Hepatic stellate cell (primary cell): ENCODE measurements at places on chromosomes 13 and 19.

GRCh38 chr13:76878043-76878442 is 8.2 kb downstream of the KCTD12 start:
- DNase-seq: no peak

GRCh38 chr19:17471410-17472125 is 1.2 kb downstream of the SLC27A1 start:
- DNase-seq: no peak

GRCh38 chr13:91313103-91313502 is 34.4 kb upstream of the MIR17HG start:
- DNase-seq: peak; percentile 2

DNA sequence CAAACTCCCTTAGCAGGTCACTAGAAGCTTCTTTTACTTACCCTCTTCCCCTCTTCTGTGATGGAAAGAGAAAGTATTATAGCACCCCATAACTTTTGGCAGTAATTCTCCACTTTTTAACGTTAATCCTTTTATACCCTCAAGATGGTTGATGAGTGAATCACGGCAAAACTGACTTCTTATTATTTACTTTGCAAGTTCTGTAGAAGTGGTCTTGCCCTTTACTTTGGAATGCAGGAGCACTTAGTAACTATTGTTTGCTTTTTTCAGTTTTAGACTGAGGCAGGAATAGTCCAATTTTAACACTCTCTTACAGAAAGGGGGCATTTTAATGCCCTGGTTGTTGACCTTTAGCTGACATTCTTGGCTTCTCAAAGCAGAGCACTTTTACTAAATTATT is 260.1 kb downstream of the LMO7 start:
- no peak for DNase-seq

- peak; percentile 4 for DNase-seq
Observed at GRCh38 chr13:100987948-100988347, 313.4 kb upstream of the TMTC4 start.

- peak; percentile 50 for DNase-seq
Observed at GRCh38 chr19:50384685-50385535, 763 bp downstream of the POLD1 start.

DNA sequence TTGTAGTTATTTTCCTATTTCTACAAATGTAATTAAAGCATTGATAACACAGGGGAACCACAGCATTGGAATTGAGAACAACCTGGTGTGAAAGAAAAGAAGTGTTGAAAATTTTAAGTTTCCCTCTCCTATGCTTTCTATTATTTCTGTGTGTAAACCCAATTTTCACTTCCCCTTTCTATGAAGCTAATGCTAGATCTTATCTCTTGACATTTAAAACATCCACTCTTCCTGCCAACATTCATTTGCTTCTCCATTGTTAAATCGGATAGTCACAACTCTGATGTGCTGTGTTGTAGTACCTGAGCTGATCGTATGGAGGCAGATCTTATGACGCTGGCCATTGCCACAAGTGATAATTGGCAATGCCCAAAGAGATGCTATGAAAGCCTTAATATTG is 203.0 kb downstream of the ITGBL1 start:
- no peak for DNase-seq

- no peak for DNase-seq
Observed at GRCh38 chr13:30711837-30712236, 23.5 kb upstream of the ALOX5AP start.

DNA sequence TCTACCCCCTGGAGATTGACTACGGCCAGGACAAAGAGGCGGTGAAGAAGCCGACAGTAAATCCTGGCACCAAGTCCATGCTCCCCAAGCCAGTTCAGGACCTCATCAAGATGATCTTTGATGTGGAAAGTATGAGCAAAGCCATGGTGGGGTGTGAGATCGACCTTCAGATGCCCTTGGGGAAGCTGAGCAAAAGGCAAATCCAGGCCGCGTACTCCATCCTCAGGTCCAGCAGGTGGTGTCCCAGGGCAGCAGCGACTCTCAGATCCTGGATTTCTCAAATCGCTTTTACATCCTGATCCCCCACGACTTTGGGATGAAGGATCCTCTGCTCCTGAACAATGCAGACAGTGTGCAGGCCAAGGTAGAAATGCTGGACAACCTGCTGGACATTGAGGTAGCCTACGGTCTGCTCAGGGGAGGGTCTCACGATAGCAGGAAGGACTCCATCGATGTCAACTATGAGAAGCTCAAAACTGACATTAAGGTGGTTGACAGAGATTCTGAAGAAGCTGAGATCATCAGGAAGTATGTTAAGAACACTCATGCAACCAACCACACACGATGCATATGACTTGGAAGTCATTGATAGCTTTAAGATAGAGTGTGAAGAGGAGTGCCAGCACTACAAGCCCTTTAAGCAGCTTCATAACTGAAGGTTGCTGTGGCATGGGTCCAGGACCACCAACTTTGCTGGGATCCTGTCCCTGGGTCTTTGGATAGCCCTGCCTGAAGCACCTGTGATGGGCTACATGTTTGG is 24.0 kb upstream of the ANKRD10 start:
- no peak for DNase-seq

GRCh38 chr19:14954071-14954655 is 12.9 kb downstream of the OR7C2 start:
- DNase-seq: no peak

GRCh38 chr13:101346161-101346560 is 70.1 kb downstream of the NALCN start:
- no peak for DNase-seq

- DNase-seq: no peak
Observed at GRCh38 chr19:48630296-48631063, 6.7 kb downstream of the DBP start.

DNA sequence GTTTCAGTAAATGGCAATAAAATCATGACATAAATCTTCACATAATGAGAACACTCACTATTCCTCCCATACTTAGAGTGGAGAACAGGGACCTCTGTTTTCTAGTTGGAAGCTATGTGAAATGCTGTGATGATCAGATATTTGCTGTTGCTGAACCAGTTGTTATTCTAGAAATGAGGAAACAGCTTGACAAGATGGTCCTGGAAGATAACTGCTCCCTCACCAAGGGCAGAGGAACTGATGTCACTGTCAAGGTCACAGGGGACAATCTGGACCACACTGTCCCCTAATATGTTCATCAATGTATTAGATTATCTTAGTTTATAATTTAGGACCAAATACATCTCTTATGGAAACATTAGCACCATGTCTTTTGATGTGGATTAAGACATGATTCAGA is 1173.3 kb downstream of the PCDH17 start:
- no peak for DNase-seq

DNA sequence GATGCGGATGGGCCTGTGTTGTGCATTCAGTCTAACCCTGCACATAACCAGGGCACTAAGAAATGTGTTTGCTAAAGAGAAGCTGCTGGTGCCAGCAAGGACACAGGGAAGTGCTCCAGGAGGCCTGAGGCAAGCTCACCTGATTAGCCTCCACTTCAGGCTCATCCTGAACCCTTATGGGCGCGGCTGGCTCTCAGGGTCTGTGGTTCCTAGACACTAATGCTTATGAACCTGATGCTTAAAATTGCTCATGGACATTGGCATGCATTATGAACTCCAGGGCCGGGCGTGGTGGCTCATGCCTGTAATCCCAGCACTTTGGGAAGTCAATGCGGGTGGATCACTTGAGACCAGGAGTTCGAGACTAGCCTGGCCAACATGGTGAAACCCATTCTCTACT is 34.3 kb downstream of the SERP2 start:
- no peak for DNase-seq

- DNase-seq: peak; percentile 71
Observed at GRCh38 chr19:41998246-41999020, 4.4 kb upstream of the ATP1A3 start.

DNA sequence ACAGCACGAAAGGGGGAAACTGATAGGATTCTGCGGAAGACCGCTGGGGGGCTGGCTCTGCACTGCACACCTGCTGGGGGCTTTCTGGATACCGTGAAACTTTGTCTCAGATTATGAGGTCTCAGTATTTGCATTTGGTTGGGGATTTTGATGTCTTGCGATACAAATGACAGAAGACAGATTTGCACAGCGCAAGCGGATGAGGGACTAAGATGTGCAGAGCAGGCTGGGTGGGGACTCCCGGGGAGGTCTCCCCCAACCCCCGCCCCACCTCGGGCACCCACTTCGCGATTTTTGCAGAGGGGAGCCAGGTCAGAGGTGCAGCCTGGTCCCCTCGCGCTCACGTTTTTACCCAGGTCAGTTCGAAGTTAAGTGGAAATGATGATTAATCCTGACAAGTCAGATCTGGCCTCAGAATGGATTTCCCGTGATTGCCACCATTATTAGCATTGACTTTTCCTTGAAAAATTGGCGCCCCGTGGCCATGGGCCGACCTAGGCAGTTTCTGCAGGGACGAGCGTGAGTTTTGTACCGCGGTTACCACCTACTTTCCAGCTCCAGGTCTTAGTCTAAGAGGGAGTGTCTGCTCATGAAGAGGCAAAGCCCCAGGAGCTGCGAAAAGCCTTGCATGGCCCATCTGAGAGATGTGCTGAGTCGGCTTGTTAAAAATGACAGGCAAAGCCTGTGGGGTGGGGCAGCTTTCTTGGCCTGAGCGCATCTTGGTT is 1.3 kb upstream of the GJB2 start:
- DNase-seq: no peak

- no peak for DNase-seq
Observed at GRCh38 chr13:60261432-60262351, 98.0 kb upstream of the DIAPH3 start.

- DNase-seq: peak; percentile 59
Observed at GRCh38 chr13:95924389-95924994, 128.7 kb downstream of the UGGT2 start.

DNA sequence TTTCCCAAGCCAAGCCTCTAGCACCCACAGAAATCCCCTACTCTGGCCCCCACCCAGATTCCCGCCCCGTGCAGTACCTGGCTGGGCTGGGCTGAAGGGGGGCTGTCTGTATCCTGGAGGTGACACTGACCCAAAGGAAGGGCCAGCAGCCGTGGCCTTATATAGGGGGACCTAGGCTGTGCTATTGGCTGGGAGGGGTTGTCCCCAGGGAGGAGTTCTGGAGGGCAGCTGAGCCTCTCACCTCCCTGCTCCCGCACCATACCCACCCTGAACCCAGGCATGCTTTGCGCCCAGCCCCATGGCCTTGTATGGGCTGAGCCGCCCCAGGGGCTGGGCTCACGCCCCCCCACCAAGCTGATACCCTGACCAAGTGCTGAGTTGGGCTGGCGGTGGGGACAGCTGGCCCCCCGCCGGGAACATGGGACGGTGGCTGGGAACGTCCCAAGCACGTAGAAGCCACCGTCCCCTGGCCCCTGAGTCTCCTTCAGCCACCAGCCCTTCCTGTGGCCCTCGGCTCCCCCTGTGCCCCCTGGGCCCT is at the start of gene CKM:
TSS of gene CKM (minus strand) at position 132 of the 538 bp plus-strand sequence. CDS start 3,162 bp downstream, outside the sequence.
- no peak for DNase-seq

GRCh38 chr13:26544707-26545106 is 12.8 kb upstream of the WASF3 start:
- no peak for DNase-seq

DNA sequence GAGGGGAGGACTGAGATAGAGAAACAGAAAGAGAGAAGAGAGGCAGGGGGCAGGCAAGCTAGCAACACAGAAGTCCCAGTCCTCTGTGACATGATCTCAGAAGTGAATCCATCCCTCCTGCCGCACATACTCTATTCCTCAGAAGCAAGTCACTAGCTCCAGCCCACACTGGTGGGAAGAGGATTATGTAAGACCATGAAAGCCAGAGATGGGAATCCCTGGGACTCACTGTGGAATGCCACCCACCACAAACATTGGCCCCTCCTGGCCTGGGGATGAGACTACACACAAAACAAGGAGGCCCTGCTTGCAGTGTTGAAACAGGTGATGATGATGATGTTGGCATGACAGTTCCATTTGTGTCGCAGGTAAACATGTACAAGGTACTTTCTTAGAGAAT is 419.9 kb downstream of the IRS2 start:
- no peak for DNase-seq

- DNase-seq: no peak
Observed at GRCh38 chr13:98225036-98225940, 48.2 kb upstream of the RNF113B start.

- DNase-seq: no peak
Observed at GRCh38 chr19:50500753-50501151, 10.2 kb downstream of the JOSD2 start.

DNA sequence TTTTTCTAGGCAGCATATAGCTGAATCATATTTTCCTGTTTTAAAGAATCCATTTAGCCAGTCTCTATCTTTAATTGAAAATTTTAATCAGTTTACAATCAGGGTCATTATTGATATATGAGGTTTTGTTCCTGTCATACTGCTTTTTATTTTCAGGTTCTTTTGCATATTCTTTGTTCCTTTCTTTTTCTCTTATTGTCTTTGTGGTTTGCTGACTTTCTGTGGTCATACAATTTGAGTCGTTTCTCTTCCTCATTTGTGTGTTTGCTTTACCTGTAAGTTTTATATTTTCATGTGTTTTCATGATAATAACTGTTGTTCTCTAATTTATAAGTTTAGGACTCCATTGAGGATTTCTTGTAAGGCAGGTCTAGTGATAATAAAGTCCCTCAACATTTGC is 812.6 kb downstream of the DACH1 start:
- no peak for DNase-seq

- DNase-seq: no peak
Observed at GRCh38 chr19:17951157-17951989, 15.5 kb upstream of the KCNN1 start.

DNA sequence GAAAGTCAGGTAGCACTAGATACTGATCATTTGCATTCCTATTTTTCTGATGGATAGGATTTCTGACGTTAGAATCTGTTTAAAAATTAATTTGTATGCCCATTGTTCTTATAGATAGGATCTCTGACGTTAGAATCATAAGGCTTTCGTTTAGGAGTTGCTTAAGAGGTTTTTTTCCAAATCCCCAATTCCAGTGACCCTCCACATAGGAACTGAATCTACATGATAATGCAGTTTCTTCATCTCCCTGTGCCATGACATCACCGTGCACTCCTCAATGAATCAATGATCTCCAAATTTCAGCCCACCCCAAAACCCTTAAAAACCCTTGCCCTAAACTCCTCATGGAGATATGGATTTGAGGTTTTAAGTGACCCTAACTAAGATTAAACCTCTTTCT is 87.2 kb downstream of the RXFP2 start:
- DNase-seq: no peak

DNA sequence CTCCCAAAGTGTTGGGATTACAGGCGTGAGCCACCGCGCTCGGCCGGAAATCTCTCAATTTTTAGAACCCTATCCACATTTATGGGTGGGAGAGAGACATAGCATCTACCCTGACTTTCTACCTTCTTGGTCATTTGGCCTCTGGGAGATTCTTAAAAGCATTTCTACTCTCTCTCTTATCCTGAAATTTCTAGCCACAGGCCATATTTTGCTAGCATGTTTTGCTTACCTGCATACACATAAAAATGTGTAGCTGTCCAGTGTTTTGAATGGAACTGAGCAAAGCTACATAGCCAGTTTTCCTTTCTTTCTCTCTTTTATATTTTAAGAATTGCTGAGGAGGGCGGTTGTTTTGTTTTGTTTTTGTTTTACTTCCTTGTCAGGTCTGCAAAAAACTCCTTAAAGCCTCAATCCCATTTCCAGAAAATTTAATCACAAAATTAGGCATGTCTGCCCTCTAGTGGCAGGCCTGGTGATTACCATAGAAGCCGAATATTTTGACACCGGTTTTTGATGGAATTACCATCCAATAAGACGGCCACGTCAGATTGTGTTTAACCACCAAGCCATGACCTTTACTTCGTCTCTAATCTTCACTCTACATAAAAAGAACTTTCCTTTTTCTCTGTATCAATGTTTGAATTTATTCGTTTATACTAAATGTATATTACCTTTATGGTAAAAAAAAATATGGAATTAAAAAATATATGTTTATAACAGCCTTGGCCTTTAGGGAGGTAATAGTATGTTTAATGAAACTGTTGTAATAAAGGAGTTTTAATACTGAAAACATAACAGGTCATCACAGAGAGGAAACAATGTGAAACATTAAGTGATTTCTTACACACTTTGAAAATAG is 34.4 kb upstream of the OXGR1 start:
- DNase-seq: peak; percentile 43
